Effector memory CD8-positive, alpha-beta T cell (primary cell): ENCODE measurements at places on chromosomes 6 and 20.

DNA sequence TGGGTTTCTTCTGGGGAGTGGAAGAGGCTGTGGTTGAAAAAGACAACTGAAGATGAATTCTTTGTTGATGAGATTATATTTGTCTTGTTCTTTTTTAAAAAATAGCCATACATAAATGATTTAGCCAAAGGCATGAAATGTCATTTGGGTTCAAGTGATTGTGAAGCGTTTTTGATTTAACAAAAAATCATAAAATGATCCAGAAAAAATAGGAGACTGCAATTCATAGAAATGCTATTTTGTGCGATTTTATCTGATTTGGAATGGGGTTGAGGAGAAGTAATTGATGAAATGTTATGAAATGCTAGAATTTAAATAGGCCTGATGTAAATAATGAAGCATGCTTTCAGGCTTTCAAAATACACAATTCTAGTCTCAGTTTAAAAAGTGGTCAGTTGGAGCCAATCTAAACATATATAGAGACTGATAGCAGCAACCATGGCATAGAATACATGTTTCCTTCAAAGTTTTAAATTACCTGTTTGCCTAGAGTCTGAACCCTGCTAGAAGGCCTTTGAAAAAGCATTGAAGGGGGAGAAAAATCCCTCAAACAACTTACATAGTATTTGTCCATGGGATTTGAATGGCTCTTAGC lies 21.8 kb downstream of the PFDN4 start:
- H3K4me3 ChIP-seq = no peak overlapping the region
- H3K36me3 ChIP-seq = no peaks in the 10 kb centered on the region
- no peak for DNase-seq
- no peak overlapping the region for H3K27ac ChIP-seq

DNA sequence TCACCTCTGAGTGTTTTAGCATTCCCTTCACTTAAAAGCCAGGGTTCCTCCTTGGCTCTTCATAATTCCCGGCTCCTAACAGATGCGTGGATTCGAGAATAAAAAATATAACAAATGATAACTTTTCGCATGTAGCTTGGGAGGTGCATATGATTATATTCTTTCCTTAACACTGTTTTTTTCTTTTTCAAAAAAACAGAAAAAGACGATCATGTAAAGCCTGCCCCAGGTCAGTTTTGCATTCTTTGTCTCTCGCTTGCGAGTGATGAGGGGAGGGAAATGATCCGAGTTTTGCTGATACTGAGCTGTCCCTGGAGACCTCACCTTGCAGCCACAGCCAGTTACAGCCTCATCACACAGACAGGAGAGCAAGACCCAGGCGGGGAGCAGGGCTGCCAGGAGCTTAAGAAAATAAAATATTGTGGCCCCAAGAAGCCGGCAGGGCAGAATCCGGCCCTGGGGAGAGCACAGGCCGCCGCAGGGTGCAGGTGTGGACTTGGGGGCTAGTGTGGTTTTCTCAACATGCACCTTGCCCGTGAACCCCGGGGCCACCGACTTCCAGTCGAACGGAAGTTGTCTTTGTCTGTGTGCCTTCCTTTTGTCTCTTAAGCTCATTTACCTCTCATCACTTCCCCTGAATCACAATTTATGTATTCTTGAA lies 301.8 kb downstream of the TAF4 start:
- no peak overlapping the region for H3K4me3 ChIP-seq
- peaks cover 50% of the 10 kb centered on the region for H3K27me3 ChIP-seq
- H3K36me3 ChIP-seq = no peaks in the 10 kb centered on the region
- no peak for DNase-seq
- no peak overlapping the region for H3K27ac ChIP-seq
- H3K4me1 ChIP-seq = no peaks in the 10 kb centered on the region

- DNase-seq = no peak
- no peaks in the 10 kb centered on the region for H3K27me3 ChIP-seq
- H3K4me1 ChIP-seq = peaks cover 15% of the 10 kb centered on the region
- H3K4me3 ChIP-seq = no peak overlapping the region
- H3K27ac ChIP-seq = no peak overlapping the region
These were observed 117.4 kb downstream of the ZFAND3 start for GRCh38 chr6:37936906-37937305.

DNA sequence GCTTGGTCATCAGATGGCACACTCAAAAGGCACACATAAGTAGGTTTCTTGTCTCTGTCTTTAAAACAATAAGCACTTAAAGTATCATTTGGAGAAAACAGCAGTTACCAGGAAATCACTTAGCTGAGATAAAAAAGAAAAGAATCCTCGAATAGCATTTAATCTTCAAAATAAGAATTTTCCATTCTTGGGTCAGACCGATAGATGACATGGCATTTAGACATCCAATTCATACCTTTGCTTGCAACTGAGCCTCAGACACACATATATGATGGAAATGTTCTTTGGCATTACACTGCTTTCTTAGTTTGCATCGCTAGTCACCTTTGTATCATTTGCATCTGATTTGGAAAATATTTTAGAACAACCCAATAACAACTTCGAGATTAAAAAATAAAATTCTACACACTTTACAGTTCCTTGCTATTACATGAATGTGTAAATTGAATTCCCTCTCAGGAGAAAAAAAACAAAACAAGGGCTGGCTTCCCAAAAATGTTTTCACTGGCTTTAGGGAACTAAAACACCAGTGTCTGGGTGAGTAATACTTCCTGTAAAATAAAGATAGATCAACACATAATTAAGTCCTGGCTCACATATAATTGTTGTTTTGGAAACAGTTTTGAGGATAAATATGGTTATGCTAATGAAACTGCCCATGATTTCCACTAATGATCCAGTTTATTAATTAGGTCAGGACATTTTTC lies 1.3 kb upstream of the RNF217 start:
- no peak overlapping the region for H3K27ac ChIP-seq
- H3K4me1 ChIP-seq = no peaks in the 10 kb centered on the region
- H3K27me3 ChIP-seq = peaks cover 53% of the 10 kb centered on the region
- DNase-seq = no peak
- H3K36me3 ChIP-seq = no peaks in the 10 kb centered on the region

GRCh38 chr6:93964321-93964720 lies 545.0 kb upstream of the EPHA7 start:
- no peak overlapping the region for H3K27ac ChIP-seq
- no peak overlapping the region for H3K4me3 ChIP-seq

GRCh38 chr6:35508542-35508941 lies 4.2 kb downstream of the TULP1 start:
- H3K27ac ChIP-seq = no peak overlapping the region
- H3K4me1 ChIP-seq = peaks cover 2% of the 10 kb centered on the region
- H3K27me3 ChIP-seq = peaks cover 5% of the 10 kb centered on the region
- no peak overlapping the region for H3K4me3 ChIP-seq
- DNase-seq = no peak
- peaks cover 4% of the 10 kb centered on the region for H3K36me3 ChIP-seq

DNA sequence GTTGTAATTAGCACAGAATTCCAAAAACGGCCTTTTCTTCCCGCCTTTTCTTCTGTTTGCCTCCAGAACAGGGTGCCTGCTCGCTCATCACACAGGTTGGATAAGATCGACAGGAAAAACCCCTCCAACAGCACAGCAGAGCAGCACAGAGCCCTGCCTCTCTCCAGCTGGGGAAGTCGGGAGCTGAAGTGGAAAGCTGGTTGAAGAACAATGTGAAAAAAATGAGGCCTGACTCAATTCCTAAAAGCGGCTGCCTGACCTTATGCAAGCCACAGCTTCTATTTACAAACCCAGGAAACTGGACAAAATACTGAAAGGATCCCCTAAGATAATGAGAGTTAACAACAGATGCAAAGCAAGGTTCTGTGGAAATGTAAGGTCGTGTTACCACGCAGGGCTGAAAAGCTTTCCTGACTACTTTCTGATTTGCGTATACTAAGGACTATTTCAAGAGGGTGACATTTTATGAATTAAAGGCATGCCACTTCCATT lies 116.9 kb downstream of the TTLL2 start:
- H3K27ac ChIP-seq = no peak overlapping the region
- peaks cover 32% of the 10 kb centered on the region for H3K27me3 ChIP-seq
- no peaks in the 10 kb centered on the region for H3K4me1 ChIP-seq

DNA sequence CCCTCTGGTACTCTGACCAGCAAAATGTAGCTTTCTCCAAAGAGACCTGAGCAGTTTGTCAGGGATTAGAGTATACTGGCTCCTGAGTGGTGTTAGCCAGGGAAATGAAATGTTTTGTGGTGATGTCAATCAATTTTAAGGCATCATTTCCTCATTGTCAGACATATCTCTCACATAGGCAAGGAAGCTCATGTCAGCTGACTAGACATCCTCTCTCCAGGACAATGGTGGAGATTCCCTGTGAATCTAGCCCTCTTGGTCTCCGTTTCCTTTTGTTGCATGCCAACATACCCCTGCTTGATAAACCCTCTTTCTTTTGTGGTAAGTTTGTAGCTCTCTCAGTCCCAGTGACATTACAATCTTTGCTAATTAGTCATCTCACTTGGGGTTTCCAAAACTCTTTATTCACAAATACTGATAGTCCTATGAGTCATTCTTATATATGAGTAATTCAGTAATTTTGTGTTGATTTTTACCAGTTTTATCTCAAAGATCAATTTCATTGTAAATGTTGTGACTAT lies 135.6 kb upstream of the PTPRK start:
- H3K27ac ChIP-seq = no peak overlapping the region
- no peaks in the 10 kb centered on the region for H3K4me1 ChIP-seq
- H3K27me3 ChIP-seq = no peaks in the 10 kb centered on the region
- H3K36me3 ChIP-seq = no peaks in the 10 kb centered on the region
- no peak overlapping the region for H3K4me3 ChIP-seq

GRCh38 chr6:147158881-147159280 lies 45.3 kb upstream of the STXBP5 start:
- peaks cover 27% of the 10 kb centered on the region for H3K27me3 ChIP-seq
- H3K27ac ChIP-seq = no peak overlapping the region
- no peak for DNase-seq
- no peaks in the 10 kb centered on the region for H3K4me1 ChIP-seq
- H3K36me3 ChIP-seq = no peaks in the 10 kb centered on the region

DNA sequence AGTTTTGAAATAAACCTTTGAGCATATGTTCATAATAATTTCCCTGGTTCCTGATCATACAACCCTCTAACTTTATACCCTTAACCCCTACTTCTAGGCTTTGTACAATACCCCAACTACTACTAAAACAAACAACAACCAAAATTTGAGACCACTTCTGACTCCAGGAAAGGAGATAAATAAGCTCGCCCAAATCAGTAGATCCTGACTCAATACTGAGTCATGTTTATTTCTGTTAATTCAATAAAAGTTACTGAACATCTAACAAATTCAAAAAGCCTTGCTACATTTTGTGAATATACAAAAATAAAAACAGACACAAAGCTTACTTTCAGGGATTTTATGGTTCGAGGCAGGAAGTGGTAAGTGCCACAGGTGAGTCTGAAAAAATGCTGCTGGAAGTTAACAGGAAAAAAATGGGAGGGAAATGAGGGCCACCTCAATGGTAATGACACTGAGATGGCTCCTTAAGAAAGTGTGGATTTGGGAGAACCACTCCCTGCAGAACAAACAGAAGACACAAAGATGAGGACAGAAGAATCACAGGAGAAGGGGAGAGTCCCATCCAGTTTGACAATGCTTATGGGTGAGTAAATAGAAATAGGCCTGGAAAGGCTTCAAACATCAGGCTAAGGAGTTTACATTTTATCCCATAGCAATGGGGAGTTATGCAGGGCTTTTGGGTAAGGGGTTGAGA lies 63.4 kb downstream of the DST start:
- H3K4me3 ChIP-seq = no peak overlapping the region
- no peak for DNase-seq
- no peak overlapping the region for H3K27ac ChIP-seq
- H3K4me1 ChIP-seq = no peaks in the 10 kb centered on the region
- H3K27me3 ChIP-seq = no peaks in the 10 kb centered on the region

- peaks cover 41% of the 10 kb centered on the region for H3K27me3 ChIP-seq
- DNase-seq = no peak
- peak overlapping the region; percentile 95 for H3K4me3 ChIP-seq
- H3K36me3 ChIP-seq = peaks cover 28% of the 10 kb centered on the region
- peak overlapping the region; percentile 38 for H3K27ac ChIP-seq
- H3K4me1 ChIP-seq = peaks cover 29% of the 10 kb centered on the region
These were observed 4.1 kb downstream of the LINC00237 start for GRCh38 chr20:21101932-21102575.

- H3K27ac ChIP-seq = no peak overlapping the region
- DNase-seq = no peak
- no peaks in the 10 kb centered on the region for H3K27me3 ChIP-seq
- no peaks in the 10 kb centered on the region for H3K4me1 ChIP-seq
- H3K4me3 ChIP-seq = no peak overlapping the region
- no peaks in the 10 kb centered on the region for H3K36me3 ChIP-seq
These were observed 49.9 kb downstream of the TGM2 start for GRCh38 chr20:38115205-38115604.

GRCh38 chr20:44600758-44601201 lies 18.4 kb downstream of the PKIG start:
- no peak overlapping the region for H3K27ac ChIP-seq
- H3K4me3 ChIP-seq = no peak overlapping the region
- no peaks in the 10 kb centered on the region for H3K36me3 ChIP-seq
- no peak for DNase-seq
- H3K27me3 ChIP-seq = no peaks in the 10 kb centered on the region

DNA sequence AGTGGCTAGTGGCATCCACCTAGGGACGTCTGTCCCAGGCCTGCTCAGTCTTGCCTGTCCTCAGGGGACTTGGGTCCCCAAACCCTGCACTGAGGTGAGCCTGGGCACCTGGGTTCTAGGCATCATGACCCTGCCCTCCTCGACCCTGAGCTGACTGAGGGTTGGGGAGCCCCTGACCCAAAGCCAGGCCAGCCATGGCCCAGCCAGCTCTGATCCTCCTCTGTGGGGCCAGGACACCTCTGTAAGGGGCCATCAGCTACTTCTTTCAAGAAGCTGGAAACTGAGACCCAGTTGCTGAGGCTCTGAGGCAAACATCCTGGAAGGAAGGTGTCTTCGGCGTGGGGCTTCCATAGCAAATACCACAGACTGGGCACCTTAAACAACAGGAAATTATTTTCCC lies 329.3 kb downstream of the QKI start:
- H3K27ac ChIP-seq = no peak overlapping the region
- DNase-seq = no peak
- H3K36me3 ChIP-seq = no peaks in the 10 kb centered on the region
- H3K4me3 ChIP-seq = no peak overlapping the region
- H3K27me3 ChIP-seq = peaks cover 5% of the 10 kb centered on the region

DNA sequence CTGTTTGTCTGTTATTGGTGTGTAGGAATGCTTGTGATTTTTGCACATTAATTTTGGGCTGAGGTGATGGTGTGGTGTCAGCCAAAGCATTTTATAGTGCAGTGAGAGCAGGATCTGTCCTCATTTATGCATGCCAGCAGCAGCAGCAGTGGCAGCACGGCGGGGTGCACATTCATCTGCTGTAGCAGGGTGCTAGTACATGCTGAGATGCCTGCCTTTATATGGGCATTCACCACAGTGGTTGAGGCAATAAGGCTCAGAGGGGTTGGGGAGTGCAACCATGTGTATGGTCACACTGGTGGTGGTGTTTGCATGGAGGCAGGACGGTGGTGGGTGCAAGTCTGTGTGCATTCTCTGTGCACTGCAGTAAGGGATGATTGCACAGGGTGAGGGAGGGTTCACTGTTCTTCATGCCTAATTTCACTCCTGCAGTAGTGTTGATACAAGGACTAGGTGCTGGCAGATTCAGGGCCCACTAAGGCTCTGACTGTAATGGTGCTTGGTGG lies 129.3 kb upstream of the SYNCRIP start:
- no peak for DNase-seq
- H3K27me3 ChIP-seq = peaks cover 50% of the 10 kb centered on the region
- no peak overlapping the region for H3K4me3 ChIP-seq
- H3K36me3 ChIP-seq = peaks cover 6% of the 10 kb centered on the region
